NCI-H1417 (cell line): ENCODE measurements at places on chromosomes 4 and X.

DNA sequence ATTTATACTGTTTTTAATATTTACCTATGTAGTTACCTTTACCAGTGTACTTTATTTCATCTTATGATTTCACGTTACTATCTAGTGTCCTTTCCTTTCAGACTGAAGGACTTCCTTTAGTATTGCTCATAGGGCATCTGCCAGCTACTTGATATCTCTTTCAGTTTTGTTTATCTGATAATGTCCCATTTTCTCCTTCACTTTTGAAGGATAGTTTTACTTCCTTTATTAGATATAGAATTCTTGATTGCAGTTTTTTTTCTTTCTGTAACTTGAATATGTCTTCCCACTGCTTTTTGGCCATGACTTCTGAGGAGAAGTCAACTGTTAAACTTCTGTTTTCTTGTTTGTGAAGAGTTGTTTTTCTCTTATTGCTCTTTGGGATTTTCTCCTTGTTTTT is 69.4 kb upstream of the MAGED1 start:
- DNase-seq = no peak

- DNase-seq = no peak
Measured at GRCh38 chr4:135015771-135016170, 814.2 kb upstream of the PABPC4L start.

- DNase-seq = no peak
Measured at GRCh38 chrX:47628982-47629381, 748 bp downstream of the CFP start.

GRCh38 chr4:149017002-149017734 is 575.0 kb upstream of the NR3C2 start:
- DNase-seq = no peak

- DNase-seq = peak; percentile 60
Measured at GRCh38 chr4:42398871-42399331, 1.6 kb downstream of the SHISA3 start.

- no peak for DNase-seq
Measured at GRCh38 chrX:110286106-110286505, 31.8 kb downstream of the AMMECR1 start.

GRCh38 chrX:19864736-19865135 is 22.7 kb downstream of the SH3KBP1 start:
- DNase-seq = no peak

- DNase-seq = no peak
Measured at GRCh38 chr4:17030543-17030942, 132.1 kb upstream of the LDB2 start.

- no peak for DNase-seq
Measured at GRCh38 chrX:148530464-148531077, 30.2 kb downstream of the AFF2 start.

- DNase-seq = no peak
Measured at GRCh38 chr4:147836807-147837206, 104.9 kb downstream of the ARHGAP10 start.

DNA sequence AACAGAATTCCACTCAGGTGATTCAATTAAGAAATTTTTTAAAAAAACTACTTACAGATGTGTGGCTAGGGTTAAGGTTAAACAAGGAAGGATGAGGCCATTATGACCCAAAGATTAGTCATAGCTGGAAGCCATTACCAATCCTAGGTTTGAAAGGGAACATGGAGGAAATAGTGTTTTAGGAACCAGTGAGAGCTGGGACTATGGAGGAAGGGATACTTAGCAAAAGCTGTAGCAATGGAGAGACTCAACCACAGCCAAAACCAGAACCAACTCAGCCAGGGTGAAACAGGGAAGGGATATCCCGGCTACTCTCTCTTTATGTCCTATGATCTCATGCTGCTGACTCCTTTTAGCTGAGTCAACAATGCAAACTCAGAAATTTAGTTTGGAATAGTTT is 148.6 kb upstream of the CNKSR2 start:
- no peak for DNase-seq

DNA sequence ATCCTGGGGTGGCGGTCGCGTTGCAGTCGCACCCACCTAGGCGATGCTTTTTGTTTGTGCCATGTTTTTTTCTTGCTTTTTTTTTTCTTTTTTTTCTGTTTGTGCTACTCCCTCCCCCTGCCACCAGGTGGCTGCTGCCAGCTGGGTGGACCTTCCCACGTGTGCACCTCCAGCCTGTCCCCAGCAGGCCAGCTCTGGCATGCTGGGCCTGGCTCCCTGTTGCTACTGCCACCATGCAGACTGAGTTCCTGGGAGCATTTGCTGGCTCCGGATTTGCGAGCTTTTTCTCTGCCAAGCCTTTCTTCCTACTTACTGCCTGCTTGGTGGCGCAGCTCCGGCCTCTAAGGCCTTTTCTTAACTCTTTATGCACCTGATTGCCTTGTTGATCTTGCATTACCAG is 161.2 kb upstream of the WDFY3 start:
- no peak for DNase-seq

GRCh38 chr4:41600243-41600912 is 62.4 kb downstream of the LIMCH1 start:
- peak; percentile 83 for DNase-seq

DNA sequence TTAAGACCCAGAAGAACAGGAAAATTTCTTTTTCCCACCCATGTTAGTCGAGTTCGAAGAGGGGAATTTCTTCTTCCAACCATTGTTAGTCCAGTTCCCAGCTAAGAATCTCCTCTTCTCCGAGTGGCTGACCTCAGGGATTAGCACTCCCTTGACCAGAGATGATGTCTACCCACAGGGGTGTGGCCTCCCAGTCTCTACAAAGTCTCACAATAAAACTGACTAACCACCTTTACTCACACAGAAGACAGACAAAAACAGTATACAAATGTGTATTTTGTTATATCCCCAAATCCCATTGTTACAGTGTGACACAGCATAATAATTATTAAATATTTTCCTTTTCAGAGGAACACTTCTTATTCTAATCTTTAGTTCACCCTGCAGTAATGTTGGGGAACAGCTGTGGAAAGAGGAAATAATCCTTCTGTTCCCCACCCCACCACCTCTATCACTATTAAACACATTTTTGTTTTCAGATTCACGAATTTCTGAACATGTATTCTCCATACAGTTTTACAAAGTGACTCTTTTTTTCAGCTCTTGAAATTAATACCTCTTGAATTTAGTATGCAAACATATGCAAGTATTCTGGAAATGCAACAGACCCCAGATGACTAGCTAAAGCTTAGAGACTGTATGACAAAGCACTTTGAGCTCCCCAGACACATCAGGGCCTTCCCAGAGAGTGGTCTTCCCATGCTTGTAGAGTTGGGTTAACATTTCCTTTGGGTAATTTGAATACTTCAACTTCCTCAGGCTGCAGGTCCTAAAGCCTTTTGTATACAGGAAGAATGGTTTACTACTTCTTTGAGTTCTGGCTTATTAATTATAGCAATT is 62.5 kb upstream of the NFKB1 start:
- DNase-seq = no peak

DNA sequence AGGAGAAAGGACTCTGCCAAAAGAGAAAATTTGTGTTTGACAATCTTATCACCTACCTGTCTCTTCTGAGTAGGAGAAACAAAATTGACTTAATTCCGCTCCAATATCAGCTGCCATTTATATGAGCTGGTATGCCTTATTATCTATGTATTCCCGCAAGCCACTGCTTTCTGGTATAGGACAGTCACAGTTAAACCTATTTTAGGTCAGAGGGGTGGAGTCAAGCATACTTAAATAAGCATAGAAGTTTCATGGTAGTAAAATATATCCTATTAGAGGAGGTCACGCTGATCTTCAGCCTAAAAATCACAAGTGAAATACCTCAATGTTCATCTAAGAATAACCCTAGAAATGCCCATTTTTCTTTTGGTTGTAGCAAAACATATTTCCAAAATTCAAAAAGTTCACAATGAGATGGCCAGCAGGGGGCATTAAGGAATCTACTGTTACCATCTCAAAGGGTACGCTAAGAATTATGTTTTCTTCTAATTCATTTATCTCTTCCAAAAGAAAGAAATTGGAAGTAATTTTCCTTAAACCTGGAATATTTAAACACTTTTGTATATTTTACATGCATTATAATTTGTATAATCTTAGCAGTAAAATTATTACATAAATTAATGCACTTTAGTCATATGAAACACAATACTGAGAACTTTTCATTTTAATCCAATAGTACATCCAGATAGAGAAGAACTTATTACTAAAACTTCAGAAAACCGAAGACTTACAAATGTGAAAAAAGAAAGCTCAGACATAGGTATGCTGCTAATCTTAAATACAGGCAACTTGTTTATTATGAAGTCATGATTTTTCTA is 10.5 kb downstream of the PPAT start:
- no peak for DNase-seq

DNA sequence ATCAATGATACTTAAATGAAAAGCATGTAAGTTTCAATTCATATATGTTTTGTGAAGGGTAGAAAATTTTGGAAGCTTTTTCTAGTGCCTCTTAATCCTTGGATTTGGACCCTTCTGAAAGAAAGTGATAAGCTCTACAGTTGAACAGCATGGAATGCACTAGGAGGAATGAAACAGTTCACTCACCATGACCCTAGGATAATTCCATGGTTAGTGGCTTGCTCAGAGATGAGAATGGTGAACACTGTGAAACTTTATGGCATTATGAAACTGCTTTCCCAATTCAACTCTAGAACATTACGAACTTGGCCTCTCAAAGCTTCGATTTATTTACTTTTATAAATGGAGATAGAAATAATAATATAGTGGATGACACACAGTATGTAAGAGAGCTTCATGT is 88.9 kb upstream of the FAT4 start:
- DNase-seq = no peak

- DNase-seq = no peak
Measured at GRCh38 chr4:129839687-129840086, 743.7 kb downstream of the C4orf33 start.

GRCh38 chrX:104284507-104284906 is 29.8 kb upstream of the ESX1 start:
- no peak for DNase-seq

DNA sequence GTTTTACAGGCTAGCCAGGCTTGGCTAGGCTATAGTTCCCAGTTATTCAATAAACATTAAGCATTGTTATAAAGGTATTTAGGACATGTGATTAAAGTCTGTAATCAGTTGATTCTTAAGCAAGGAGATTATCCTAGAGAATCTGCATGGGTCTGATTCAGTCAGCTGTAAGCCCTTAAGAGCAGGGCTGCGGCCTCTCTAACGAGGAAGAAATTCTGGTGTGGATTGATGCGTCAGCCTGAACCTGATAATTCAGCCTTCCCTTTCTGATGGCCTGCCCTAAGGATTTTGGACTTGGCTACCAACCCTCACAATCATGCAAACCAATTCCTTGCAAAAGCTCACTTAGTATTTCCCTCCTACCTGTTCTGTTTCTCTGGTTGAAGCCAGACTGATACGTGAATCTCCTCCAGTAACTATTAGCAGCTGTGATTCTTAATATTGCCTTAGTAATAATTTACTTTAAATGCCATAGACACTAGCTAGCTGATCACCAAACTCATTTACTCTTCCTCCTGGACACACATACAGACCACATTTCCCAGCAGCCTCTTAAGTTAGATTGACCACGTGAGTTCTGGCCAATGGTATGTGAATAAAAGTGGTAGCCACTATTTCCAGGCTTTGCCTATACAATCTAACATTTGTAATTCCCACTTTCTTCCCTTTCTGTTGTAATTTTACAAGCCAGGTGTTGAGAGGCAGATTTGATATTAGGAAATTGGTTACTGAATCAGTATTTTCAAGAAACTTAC is 678.0 kb upstream of the INTU start:
- DNase-seq = no peak

GRCh38 chr4:151709071-151709470 is 51.7 kb downstream of the GATB start:
- no peak for DNase-seq

DNA sequence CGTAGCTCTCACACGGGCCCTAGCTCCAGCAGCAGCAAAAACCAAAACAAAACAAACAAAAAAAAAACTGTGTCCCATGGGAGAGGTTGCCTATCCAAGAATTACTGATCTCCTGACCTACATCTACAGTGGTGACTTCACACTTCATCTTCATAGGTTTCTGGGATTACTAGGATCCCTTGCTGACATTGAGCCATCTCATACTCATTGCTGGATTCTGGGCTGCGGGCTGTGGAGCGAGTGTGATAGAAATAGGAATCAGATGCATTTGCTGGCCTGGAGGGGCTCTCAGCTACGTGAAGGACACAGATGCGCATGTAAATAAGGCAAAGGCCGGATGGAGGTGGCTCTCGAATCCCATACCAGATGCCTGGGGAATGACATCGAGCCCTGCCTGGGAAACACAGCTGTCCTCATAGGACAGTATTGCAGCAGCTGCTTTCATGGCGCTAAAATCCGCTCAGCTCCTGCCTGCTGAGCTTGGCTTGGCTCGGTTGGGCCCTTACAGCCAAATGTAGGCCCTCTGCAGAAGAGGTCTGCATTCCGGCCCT is 41.7 kb downstream of the CNGA2 start:
- no peak for DNase-seq

DNA sequence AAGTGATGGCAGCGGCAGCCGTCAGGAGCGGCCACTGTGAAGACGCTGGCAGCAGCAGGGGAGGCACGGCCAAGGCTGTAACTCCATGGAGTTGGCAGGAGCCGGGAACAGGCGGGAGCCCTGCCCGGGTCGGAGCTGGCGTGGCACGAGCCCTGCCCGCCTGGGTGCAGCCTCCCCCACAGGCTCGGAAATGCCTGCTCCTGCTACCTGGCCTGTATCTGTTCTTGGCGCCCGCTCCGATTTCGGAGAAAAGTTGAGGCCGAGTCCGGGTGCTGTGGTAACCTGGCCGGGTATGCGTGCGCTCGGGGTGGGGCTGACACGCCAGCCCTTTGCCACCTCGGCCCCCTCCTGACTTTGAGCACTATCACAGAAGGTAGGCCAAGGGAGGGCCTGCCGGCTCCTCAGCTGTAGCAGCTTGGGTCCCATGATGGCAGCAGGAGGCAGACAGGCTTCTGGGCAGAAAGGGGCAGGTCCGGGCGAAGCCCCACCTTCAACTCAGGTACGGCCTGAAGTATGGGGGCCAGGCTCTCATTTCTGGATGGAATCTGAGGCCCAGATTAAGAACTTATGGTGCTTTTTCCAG is 51.2 kb upstream of the SHISA3 start:
- no peak for DNase-seq

DNA sequence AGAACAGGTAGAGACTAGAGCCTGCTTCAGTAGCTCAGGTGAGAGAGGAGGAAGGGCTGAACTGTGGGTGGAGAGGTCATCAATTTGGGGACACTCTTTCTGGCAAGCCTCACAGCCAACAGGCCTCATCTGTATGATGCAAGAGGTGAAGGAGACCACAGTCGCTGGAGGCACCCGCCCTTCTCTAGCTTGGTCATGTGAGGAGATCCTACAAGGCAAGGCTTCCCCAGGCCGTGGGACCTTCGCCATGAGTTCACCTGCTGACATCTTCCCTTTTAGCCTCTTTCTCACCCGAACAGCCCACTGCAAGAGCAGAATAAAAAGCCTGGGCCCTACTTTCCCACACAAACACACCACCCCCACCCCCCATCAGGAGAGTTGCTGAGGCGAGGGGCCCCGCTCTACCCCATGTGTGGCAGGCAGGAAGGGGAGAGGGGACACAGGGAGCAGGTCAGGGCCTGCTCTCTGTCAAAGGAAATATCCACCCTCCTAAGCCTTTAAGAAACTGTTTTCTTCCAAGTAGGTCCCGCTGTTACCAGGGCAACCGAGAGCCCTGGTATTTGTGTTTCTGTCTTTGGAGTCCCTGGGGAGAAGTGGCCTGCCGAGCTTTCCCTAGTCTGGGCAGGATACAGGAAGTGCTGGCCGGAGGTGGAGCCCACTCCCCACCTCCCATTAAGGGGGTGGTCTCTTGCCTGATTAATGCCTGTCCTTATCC is 8.1 kb downstream of the RTL5 start:
- DNase-seq = peak; percentile 31

- DNase-seq = peak; percentile 67
Measured at GRCh38 chrX:110012818-110013485, 10.0 kb downstream of the TMEM164 start.

GRCh38 chrX:43822014-43822413 is 60.2 kb downstream of the MAOB start:
- no peak for DNase-seq
